T-helper 2 cell treated with Interferon-gamma antibody and Interleukin-4, amounts not matched to agents 5 μg/mL and 100 μg/mL, for 36 hours (primary cell): ENCODE measurements at places on chromosomes 11 and 22.
A peak's percentile ranks its signal among the peaks of the same experiment; 100 is the strongest.

GRCh38 chr22:47218671-47219070 is 456.2 kb downstream of the TBC1D22A start:
- H3K36me3 ChIP-seq: no peaks in the 10 kb centered on the region
- H3K27me3 ChIP-seq: no peaks in the 10 kb centered on the region
- no peak overlapping the region for H3K4me3 ChIP-seq
- DNase-seq: no peak
- no peak overlapping the region for H3K27ac ChIP-seq

DNA sequence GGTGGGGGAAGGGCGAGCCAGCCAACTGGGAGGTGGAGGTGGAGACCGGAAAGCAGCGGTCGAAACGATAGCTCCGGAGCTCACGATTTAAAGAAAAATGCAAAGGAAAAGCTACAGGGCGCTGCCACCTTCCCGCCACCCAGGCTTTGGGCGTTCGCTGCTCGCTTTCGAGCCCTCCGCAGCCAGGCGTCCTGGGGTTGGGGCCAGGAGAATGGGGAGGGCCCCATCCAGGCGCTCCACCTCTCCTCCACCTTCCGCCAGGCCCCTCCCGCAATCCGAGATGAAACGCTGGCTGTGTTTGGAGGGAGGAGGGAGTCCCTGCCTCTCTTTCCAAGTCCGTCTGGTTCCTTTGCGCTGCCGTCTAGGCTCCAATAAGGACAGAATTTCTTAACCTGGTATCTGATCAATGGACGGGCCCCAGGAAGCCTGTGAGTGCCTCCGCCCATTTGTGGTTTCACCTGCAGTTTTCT is 483 bp upstream of the ABTB2 start:
- peaks cover 4% of the 10 kb centered on the region for H3K36me3 ChIP-seq
- peaks cover 40% of the 10 kb centered on the region for H3K27me3 ChIP-seq
- no peak for DNase-seq
- peak overlapping the region; percentile 85 for H3K4me3 ChIP-seq
- H3K27ac ChIP-seq: peak overlapping the region; percentile 81

- peaks cover 11% of the 10 kb centered on the region for H3K4me1 ChIP-seq
- H3K4me3 ChIP-seq: peak overlapping the region; percentile 62
- peaks cover 80% of the 10 kb centered on the region for H3K27me3 ChIP-seq
- peak; percentile 21 for DNase-seq
- peaks cover 9% of the 10 kb centered on the region for H3K36me3 ChIP-seq
- no peak overlapping the region for H3K27ac ChIP-seq
Observed at GRCh38 chr11:36564376-36565030, 3.3 kb upstream of the RAG1 start.

GRCh38 chr11:73995247-73995646 is 12.6 kb upstream of the UCP2 start:
- H3K36me3 ChIP-seq: peaks cover 5% of the 10 kb centered on the region
- DNase-seq: no peak
- peak overlapping the region; percentile 98 for H3K27ac ChIP-seq

DNA sequence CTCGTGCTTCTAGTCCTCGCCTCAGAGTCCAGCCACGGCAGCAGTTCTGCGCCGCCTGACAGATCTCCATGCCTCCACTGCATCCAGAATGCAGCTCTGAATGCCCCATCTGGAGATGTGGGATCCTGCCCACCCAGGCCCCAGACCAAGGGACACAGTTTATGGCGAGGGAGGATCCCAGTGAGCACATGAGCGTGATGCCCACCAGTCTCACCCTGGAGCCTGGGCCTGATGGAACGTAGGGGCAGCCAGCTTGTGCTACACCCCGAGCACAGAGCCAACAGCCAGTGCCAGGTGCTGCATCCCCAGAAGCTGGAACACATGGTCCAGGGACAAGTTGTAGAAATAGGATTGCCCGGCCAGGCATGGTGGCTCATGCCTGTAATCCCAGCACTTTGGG is 10.4 kb downstream of the IGLL1 start:
- peaks cover 5% of the 10 kb centered on the region for H3K4me1 ChIP-seq
- no peak overlapping the region for H3K4me3 ChIP-seq
- H3K27me3 ChIP-seq: peaks cover 24% of the 10 kb centered on the region
- no peak overlapping the region for H3K27ac ChIP-seq
- no peak for DNase-seq

GRCh38 chr11:118448294-118448693 is 12.0 kb downstream of the KMT2A start:
- peak overlapping the region; percentile 53 for H3K4me3 ChIP-seq
- H3K36me3 ChIP-seq: peaks cover 58% of the 10 kb centered on the region
- H3K27me3 ChIP-seq: no peaks in the 10 kb centered on the region
- H3K27ac ChIP-seq: peak overlapping the region; percentile 19
- peaks cover 61% of the 10 kb centered on the region for H3K4me1 ChIP-seq
- DNase-seq: peak; percentile 29

DNA sequence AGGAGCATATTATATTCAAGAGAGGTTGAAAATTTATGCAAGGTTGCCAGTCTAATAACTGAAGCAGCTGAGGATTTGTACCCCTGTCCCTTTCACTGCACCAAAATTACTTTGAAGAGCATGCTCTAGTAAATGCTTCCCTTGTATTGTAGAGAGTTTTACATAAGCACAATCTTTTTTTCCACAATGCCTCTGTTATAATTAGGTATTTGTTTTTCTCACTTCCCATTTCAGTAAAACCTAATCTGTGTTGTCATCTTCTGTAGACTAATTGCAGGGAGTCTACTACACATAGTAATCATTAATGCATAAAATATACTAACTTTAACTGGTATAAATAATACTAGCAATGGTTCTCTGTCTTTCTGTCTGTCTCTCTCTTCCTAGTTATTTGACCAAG is 718.4 kb upstream of the ANO5 start:
- no peak overlapping the region for H3K27ac ChIP-seq
- H3K27me3 ChIP-seq: no peaks in the 10 kb centered on the region
- H3K36me3 ChIP-seq: no peaks in the 10 kb centered on the region
- H3K4me1 ChIP-seq: no peaks in the 10 kb centered on the region

DNA sequence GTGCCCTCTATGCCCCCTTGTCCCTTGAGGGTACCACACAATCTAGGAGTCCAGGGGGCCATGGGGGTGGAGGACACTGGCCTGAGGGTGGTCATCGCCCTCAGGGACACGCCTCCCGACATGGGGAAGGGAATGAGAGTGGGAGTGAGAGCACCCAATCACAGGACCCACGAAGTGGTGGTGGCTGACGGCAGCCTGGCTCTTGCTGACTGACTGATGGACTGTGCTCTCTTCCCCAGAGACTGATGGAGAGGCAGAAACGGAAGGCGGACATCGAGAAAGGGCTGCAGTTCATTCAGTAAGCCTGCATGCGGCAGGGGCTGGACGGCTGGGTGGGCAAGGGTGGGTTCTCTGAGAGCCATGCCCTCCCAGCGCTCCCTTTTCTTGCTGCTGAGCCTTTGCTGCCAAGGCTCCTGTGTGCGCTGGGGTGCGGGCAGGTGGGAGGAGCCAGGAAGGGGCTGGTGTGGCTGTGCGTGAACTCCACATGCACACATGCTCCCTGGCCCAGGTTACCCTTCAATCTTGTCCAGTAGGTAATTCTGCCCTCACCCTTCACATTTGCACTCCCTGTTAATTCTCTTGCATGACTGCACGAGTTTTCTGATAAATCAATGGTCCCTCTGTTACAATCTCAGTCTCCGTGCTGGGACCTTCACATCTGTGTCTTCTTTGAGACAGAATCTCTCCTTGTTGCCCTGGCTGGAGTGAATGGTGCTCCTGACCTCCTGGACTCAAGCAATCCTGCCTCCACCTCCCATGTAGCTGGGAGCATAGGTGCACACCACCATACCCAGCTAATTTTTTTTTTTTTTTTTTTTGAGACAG is 19.3 kb downstream of the ZC3H7B start:
- no peak overlapping the region for H3K27ac ChIP-seq
- no peak overlapping the region for H3K4me3 ChIP-seq
- H3K4me1 ChIP-seq: peaks cover 5% of the 10 kb centered on the region

- no peaks in the 10 kb centered on the region for H3K36me3 ChIP-seq
- no peak overlapping the region for H3K27ac ChIP-seq
- no peak for DNase-seq
- H3K4me1 ChIP-seq: no peaks in the 10 kb centered on the region
- no peak overlapping the region for H3K4me3 ChIP-seq
Observed at GRCh38 chr11:57172031-57172430, 9.7 kb upstream of the LRRC55 start.

DNA sequence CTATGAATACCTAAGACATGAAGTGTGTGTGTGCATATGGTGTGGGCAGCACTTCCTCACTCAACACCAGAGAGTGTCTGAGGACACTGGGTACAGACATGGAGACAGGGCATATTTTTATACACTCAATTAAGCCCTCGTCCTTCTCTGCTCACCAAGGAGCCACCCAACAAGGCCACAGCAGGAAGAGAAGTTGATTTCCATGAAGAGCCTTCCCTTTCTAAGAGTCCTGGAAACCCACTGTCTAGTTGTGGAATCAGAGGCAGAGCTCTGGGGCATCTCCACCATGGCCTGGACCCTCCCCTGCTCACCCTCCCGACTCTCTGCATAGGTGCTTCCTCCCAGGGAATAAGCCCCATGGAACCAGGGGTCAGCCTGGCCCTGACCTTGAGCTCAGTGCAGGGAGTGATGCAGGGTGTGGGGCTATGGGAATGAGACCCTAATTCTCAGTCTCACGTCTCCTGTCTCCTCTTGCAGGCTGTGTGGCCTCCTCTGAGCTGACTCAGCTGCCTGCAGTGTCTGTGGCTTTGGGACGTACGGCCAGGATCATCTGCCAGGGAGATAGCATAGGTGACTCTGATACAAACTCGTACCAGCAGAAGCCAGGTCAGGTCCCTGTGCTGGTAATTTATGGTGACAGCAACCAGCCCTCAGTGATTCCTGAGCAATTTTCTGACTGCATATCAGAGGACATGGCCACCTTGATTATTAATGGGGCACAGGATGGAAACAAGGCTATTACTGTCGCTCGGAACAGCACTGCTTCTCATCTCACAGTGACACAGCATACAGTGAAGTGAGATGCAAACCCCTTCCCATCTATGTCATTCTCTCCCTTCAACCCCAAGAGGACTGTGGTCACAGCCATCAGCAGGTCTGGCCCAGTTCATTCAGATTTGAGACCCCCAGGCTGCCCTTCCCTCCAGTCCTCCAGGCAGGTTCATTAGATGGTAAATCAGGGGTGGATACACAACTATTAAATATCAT is 14.6 kb upstream of the IGLL5 start:
- no peak overlapping the region for H3K27ac ChIP-seq
- H3K36me3 ChIP-seq: no peaks in the 10 kb centered on the region
- no peak overlapping the region for H3K4me3 ChIP-seq
- H3K4me1 ChIP-seq: no peaks in the 10 kb centered on the region
- no peak for DNase-seq

- peak overlapping the region; percentile 98 for H3K4me3 ChIP-seq
- peaks cover 37% of the 10 kb centered on the region for H3K4me1 ChIP-seq
- DNase-seq: peak; percentile 36
- peak overlapping the region; percentile 98 for H3K27ac ChIP-seq
- no peaks in the 10 kb centered on the region for H3K27me3 ChIP-seq
Observed at GRCh38 chr22:41092847-41093411, 537 bp downstream of the EP300 start.

DNA sequence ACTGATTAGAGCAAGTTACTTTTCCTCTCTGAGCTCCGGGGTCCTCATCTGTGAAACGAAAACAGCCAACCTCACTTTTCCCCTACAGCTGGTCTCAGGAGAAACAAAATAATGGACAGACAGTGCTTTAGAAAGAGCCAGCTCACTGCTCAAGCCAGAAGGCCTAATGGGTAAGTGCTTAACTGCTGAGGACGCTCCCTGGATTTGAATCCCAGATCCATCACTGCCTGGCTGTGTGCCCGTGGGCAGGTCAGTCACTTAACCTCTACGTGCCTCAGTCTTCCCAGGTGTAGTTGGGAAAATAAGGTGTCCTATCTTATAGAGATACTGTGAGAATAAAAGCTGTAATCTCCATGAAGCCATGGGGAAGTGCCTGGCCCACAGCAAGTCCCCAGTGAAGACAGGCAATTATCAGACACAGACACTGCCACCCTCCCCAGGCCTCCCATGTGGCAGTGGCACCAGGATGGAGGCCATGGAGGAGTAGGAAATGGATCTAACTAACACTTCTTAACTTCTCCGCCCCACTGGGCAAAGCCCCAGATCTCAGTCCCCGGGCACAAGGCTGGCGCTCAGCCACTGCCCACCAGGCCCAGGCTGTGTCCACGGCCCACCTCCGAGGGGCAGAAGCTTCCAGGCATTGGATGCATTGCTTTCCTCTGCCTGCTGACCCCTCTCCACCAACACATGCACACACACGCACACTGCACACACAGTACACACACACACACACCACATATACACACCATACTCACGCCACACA is 9.2 kb downstream of the TP53I11 start:
- H3K4me3 ChIP-seq: no peak overlapping the region
- H3K4me1 ChIP-seq: peaks cover 1% of the 10 kb centered on the region
- H3K27me3 ChIP-seq: no peaks in the 10 kb centered on the region
- no peak overlapping the region for H3K27ac ChIP-seq
- DNase-seq: no peak

DNA sequence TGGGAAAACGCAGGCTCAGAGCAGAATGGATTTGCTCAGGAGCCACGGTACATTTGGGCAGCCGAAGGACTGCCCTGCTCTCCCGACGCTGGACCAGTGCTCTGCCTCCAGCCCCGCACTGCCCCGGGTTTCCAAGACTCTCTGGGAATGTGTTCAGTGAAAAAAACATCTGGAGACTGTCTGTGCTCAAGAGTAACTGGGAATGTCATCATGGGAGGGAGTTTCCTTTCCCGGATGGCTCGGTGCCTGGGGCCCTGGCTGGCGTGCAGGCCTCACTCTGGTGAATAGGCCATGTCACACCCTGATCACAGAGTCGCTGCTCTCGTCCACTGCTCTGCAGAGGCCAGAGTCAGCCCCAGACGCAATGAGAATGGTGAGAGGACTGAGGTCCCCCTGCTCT is 9.8 kb upstream of the APOL6 start:
- H3K4me1 ChIP-seq: peaks cover 16% of the 10 kb centered on the region
- H3K36me3 ChIP-seq: no peaks in the 10 kb centered on the region
- H3K4me3 ChIP-seq: no peak overlapping the region
- DNase-seq: no peak
- peaks cover 5% of the 10 kb centered on the region for H3K27me3 ChIP-seq
